ENCODE measurements at places on chromosomes 4 and X.

- no peaks in the 10 kb centered on the region for H3K4me1 ChIP-seq
- no peak overlapping the region for H3K27ac ChIP-seq
- no peaks in the 10 kb centered on the region for H3K36me3 ChIP-seq
- H3K27me3 ChIP-seq, result no peaks in the 10 kb centered on the region
- DNase-seq, result no peak
Observed at GRCh38 chr4:38150766-38151165, 190.6 kb downstream of the PTTG2 start.

GRCh38 chrX:118536204-118536603 is 40.6 kb downstream of the DOCK11 start:
- H3K36me3 ChIP-seq, result no peaks in the 10 kb centered on the region
- H3K4me1 ChIP-seq, result no peaks in the 10 kb centered on the region
- no peak overlapping the region for H3K4me3 ChIP-seq
- DNase-seq, result no peak

GRCh38 chrX:68936608-68937007 is 107.8 kb downstream of the EFNB1 start:
- H3K27ac ChIP-seq, result no peak overlapping the region
- H3K4me1 ChIP-seq, result peaks cover 4% of the 10 kb centered on the region
- no peaks in the 10 kb centered on the region for H3K36me3 ChIP-seq
- DNase-seq, result no peak
- no peaks in the 10 kb centered on the region for H3K27me3 ChIP-seq

- no peaks in the 10 kb centered on the region for H3K4me1 ChIP-seq
- no peak overlapping the region for H3K27ac ChIP-seq
- DNase-seq, result no peak
- H3K27me3 ChIP-seq, result no peaks in the 10 kb centered on the region
- no peaks in the 10 kb centered on the region for H3K36me3 ChIP-seq
Observed at GRCh38 chr4:96916711-96917110, 1076.8 kb downstream of the PDHA2 start.

DNA sequence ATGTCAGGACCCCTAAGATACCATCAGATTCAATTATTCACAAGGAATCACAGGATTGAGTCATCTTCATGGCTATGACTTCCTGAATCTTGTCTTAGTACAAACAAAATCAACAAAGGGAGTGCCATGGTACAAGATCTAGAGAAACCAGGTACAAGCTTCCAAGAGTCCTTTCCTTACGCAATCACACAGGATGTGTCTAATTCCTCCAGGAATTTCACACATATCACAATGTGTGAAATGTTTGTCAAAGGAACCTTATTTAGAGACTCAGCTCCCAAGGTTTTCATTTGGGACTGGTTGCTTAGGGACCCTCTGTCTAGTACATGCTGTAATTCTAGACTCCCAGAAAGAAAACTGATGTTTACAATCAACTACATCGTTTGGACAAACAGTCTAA is 83.0 kb downstream of the MAB21L2 start:
- no peaks in the 10 kb centered on the region for H3K27me3 ChIP-seq
- no peaks in the 10 kb centered on the region for H3K36me3 ChIP-seq
- no peaks in the 10 kb centered on the region for H3K4me1 ChIP-seq
- H3K27ac ChIP-seq, result no peak overlapping the region

DNA sequence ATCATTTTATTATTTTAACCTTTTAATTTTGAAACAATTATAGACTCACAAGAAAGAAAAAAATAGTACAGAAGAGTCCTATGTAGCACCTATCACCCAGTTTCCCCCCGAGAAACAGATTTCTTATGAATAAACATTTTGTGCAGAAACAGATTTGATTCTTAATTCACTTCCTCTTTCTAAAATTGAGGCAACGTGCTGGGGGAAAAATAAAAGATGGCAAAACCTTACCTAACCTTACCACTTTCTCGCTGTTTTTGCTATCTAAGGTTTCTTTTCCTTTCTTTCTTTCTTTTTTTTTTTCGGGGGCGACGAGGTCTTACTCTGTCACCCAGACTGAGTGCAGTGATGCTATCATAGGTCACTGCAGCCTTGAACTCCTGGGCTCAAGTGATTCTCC is 4.3 kb upstream of the CLNK start:
- H3K4me1 ChIP-seq, result no peaks in the 10 kb centered on the region
- H3K27ac ChIP-seq, result no peak overlapping the region
- DNase-seq, result no peak

GRCh38 chr4:105923497-105924238 is 28.4 kb downstream of the NPNT start:
- no peak overlapping the region for H3K4me3 ChIP-seq
- no peak overlapping the region for H3K27ac ChIP-seq
- H3K4me1 ChIP-seq, result no peaks in the 10 kb centered on the region
- no peaks in the 10 kb centered on the region for H3K36me3 ChIP-seq
- DNase-seq, result no peak

GRCh38 chr4:66014146-66014765 is 344.0 kb upstream of the EPHA5 start:
- H3K4me3 ChIP-seq, result no peak overlapping the region
- no peak overlapping the region for H3K27ac ChIP-seq
- DNase-seq, result no peak
- no peaks in the 10 kb centered on the region for H3K4me1 ChIP-seq
- H3K27me3 ChIP-seq, result no peaks in the 10 kb centered on the region

DNA sequence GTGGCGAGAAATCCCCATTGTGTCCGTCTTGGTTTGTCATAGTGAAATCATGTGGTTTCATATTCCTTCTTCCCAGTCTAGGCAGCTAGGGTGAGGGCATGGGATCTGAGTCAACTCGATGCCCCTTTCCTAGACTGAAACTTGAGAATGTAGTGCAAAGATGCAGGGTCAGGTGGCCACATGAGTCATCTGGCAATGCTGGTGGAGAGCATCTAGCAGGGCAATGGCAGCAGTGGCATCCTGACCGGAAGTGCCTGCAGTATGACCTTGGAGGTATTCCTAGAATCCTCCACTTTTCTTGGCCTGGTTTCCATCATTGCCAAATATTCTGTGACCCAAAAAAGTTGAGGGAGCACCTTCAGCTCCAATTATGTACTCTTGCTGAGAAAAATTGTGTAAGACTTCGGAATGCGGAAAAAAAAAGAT is 39.1 kb upstream of the TMEM184C start:
- no peak overlapping the region for H3K27ac ChIP-seq
- no peak for DNase-seq
- H3K27me3 ChIP-seq, result no peaks in the 10 kb centered on the region
- H3K36me3 ChIP-seq, result no peaks in the 10 kb centered on the region
- no peaks in the 10 kb centered on the region for H3K4me1 ChIP-seq
- H3K4me3 ChIP-seq, result no peak overlapping the region

DNA sequence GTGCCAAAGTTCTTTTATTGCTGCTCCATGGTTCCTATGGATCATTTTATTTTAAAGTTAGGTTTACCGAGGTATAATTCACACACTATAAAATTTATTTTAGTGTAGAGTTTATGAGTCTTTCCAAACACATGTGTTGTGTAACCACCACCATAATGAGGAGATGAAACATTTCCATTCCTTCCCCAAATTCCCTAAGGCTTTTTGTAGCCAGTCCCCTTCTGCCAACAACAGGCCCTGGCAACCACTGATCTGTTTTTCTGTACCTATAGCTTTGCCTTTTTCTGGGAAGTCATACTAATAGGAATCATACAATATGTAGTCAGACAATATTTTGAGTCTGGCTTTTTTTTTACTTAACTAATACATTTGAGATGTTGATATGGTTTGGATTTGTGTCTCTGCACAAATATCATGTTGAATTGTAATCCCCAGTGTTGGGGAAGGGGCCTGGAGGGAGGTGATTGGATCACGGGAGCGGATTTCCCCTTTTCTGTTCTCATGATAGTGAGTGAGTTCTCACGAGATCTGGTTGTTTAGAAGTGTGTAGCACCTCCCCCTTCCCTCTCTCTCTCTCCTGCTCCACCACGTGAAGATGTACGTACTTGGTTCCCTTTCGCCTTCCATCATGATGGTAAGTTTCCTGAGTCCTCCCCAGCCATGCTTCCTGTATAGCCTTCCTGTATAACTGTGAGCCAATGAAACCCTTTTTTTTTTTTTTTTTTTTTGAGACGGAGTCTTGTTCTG is 59.6 kb upstream of the DHX15 start:
- H3K27me3 ChIP-seq, result peaks cover 2% of the 10 kb centered on the region
- H3K36me3 ChIP-seq, result no peaks in the 10 kb centered on the region
- no peak for DNase-seq

GRCh38 chr4:3660086-3660927 is 105.9 kb upstream of the ADRA2C start:
- DNase-seq, result no peak
- H3K4me3 ChIP-seq, result no peak overlapping the region
- H3K36me3 ChIP-seq, result no peaks in the 10 kb centered on the region
- H3K27ac ChIP-seq, result no peak overlapping the region

DNA sequence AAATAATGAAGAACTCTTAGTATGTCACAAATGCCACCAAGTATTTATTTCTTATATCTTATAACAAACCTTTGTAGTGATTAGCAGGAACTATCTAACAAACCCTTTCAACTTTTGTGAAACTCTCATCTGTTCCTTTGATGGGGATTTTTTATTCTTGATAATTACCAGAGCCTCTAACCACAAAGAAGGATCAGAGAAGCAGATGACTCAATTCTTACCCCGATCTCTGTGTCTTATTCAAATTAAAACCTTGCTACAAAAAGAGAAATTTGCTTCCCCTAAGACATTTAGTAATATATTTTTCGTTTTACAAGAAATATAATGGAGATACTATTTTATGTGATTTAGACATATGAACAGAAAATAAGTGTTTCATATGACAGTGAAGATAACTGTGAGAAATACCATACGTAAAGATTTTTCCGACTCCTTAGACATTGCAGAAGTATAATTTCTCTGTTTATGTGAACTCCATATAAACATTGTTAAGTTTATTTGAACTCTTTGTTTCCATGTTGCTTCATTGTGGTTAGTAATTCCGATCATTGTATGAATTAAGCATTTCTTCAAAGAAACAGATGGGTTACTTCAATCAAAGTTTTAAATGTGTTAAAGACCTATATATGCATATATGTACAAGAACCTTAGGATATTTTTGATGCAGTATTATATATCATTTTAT is 205.4 kb downstream of the CFAP299 start:
- DNase-seq, result no peak
- no peaks in the 10 kb centered on the region for H3K36me3 ChIP-seq
- no peak overlapping the region for H3K4me3 ChIP-seq
- H3K4me1 ChIP-seq, result no peaks in the 10 kb centered on the region

GRCh38 chr4:138833974-138834373 is 181.6 kb upstream of the NOCT start:
- no peak overlapping the region for H3K4me3 ChIP-seq
- no peaks in the 10 kb centered on the region for H3K27me3 ChIP-seq
- no peaks in the 10 kb centered on the region for H3K4me1 ChIP-seq
- no peak overlapping the region for H3K27ac ChIP-seq
- no peak for DNase-seq

DNA sequence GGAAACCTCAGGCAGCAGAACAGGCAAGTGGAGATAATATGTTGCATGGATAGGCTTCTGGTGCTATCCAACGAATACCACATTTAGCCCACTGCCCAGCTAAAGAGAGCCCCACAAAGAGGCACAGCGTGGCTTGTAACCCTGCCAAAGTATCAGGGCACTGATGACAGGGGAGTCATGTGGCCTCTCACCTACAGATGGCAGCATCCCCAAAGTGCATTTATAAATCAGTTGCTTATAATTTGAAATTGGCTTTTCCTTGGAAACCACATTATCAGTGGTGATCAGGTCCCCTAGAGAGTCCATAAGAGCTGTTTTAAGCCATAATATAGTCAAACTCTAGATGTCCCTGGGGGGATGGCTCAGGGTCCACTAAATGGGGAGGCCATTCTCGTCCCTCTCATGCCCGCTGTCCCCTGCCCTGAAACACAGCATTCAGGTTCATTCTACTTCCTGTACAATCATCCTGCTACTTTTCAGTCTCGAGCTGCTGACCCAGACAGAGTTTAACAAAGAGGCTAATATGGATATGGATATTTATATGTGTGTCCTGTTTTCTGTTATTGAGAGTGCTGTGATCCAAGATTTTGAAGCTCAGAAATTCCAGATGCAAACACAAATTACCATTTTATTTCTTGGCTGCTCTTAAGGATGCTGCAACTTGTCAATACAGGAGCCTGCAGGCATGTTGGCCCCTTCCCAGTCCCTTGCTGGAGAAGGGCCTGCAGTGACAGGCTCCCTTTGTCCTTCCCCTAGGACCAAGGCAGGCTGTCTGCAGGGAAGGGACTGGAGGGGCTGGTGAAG is 28.5 kb downstream of the SRPX start:
- H3K27ac ChIP-seq, result no peak overlapping the region
- no peaks in the 10 kb centered on the region for H3K36me3 ChIP-seq
- H3K4me1 ChIP-seq, result no peaks in the 10 kb centered on the region
- H3K27me3 ChIP-seq, result no peaks in the 10 kb centered on the region

DNA sequence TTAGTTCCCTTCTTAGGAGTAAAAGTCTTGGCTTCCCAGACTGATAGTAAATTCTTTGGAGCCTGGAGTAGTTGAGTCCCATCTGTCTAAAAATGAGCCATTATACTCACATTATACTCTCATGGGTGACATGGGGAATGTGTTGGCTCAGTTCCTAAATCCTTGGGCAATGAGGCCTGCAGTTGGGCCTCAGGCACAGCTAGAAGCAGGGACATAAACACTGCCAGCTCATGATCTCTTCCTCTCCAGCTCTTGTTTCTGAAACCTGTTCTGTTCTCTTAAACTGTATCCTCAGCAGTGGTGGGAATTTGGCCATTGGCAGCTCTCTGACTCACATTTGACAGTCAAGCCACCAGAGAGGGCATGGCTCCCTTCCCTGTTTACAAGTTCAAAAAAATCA is 212.5 kb downstream of the SPATA18 start:
- H3K36me3 ChIP-seq, result no peaks in the 10 kb centered on the region
- no peaks in the 10 kb centered on the region for H3K27me3 ChIP-seq
- H3K27ac ChIP-seq, result no peak overlapping the region

Measured in psoas muscle (tissue), 8 donors.